NCI-H1092 treated with DMSO at 0.1 percent for 48 hours (cell line): ENCODE measurements at places on chromosomes 6 and 20.

- no peak for DNase-seq
Observed at GRCh38 chr6:355373-356208, 36.0 kb upstream of the IRF4 start.

DNA sequence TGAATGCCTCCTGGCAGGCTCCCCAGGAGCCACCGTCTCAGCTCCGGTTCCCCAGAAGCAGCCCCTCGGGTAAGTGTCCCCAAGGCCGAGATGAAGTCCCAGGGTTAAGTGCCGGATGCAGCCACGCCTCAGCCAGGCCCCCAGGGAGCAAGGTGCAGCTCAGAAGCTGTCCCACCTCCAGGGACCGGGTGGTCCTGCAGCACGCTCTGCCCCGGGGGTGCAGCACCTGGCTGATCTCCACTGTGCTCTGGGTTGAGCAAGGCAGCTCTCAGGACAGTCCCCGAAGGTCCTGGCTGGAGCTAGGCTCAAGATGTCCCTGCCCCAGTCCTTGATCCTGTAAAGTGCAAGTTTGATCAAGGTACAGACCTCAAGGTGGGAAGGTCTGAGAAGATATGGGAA, 15.1 kb upstream of the NTSR1 start:
- DNase-seq: no peak

GRCh38 chr20:50538276-50538675, 28.1 kb downstream of the PTPN1 start:
- DNase-seq: no peak

- no peak for DNase-seq
Observed at GRCh38 chr6:37630281-37630799, 67.3 kb downstream of the MDGA1 start.

DNA sequence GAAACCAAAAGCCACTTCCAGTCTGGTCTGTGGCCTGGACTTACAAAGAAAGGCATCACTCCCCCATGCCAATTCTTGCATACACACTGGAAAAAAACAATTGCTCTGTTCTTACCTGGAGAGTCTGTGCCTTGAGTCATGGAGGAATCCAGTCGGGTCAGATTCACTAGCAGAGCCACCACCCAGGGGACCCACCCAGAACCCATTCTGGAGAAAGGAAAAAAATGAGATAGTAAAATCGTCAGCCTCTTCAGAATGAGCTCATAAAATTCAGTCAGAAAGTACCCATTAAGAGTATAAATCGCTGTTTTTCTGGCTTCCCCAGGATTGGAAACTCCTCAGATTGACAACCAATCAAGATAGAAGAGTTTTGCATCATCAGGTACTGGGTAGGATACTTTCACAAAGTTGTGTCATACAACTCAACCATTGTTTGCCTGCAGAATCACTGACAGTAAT, at the start of gene HLA-DOB:
HLA-DOB (minus strand) TSS at position 257 of the 459 bp plus-strand sequence; CDS start at position 206, 51 bp downstream.
- no peak for DNase-seq
